ENCODE measurements at places on chromosomes 11 and 22. TPM values are rescaled to one million over a fixed set of nuclear protein-coding genes. Genes with fewer than 3 reads are reported as not detected.

GRCh38 chr11:134346976-134347350, 15.2 kb downstream of the GLB1L2 start:
- DNase-seq, result no peak

Gene TAF6L
- polyA plus RNA-seq, result 40.0 TPM

GRCh38 chr22:35739076-35739930, 21.6 kb downstream of the APOL5 start:
- no peak for DNase-seq

DNA sequence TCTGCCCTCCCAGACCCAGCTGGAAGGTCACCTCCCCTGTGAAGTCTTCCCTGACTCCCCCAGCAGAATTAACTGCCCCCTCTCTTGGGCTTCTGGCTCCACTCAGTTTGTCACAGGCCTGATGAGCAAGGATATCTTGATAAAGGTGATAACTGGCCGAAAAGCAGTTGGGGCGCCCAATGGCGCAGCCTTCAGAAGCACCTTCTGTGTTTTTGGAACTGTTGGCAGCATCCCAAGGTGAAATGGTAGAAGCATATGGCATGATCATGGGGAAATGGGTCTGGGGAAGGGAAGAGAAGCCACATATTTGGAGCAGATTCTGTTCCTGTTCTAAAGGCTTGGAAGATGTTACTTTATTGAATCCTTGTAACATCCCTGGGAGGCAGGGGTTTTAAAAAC, 2.8 kb upstream of the TAB1 start:
- no peak for DNase-seq

DNA sequence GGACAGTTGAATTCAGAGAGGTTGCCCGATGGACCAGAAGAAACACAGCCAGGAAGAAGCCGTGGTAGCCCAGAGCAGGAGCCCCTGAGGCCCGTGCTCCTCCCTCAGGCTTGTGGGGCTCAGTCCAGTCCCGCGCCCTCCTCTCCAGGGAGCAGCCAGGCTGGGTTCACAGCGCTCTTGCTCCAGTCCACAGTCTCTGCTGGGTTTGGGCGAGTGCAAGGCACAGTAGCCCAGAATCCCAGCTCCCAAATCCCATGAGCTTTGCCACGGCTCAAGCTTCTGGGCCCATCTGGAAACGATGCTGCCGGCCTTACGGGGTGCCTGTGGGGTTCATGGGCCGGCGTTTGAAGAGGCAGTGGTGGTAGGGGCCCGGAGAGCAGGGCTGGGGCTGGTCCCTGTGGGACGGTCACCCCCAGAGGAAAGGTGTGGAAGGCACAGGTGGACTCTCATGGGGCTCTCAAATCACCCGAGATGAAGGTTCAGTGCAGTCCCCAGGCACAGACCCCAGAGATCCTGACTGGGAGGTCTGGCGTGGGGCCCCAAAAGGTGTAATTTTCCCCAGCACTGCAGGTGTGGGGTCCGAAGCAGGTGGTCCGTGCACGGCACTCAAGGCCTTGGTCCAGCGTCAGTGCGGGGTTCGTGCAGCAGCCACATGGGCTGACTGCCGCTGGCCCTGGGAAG, 30.6 kb upstream of the ATXN10 start:
- no peak for DNase-seq

- DNase-seq, result no peak
These were observed 35.5 kb upstream of the RASL10A start for GRCh38 chr22:29351042-29351441.

GRCh38 chr11:71495286-71496230, 31.5 kb upstream of the KRTAP5-7 start:
- DNase-seq, result no peak

DNA sequence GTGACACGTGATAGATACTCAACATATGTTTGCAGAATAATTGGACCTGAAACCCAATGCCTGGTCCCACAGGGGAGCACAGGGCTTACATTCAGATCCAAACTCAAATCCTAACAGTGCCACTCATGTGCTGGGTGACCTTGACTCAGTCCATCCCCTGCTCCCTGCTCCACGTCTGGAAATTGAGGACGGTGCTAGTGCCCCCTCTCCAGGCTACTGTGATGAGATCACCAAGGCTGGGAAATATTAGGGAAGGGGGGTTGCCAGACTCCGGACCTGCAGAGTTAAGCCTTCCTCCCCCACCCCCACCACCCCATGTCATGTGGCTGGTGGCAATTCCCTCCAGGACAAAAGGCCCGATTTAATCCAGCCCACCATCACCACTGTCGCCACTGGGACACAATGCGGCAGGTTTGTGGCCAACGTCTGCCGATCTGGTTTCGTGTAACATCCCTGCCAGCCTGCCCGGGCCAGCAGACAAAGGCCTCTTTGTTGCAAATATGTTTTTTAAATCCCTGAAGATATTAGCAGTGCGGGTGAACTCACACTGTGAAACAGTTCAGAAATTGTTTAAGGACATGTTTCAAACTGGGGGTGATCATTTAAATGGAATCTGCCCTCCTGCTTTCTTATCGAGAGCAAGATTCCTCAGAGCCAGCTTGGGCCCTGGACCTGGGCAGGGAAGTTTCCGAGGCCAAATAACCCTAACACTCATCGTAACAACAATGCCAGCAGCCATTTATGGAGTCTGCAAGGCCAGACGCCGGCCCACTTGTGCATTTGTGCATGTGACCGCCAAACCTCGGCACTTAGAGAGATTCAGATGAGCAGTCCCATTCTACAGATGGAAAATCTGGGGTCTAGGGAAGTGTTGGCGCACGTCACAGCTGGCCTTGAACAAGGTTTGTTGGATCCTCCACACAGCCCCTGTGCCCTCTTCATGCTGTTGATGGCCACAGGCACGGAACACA, 19.6 kb upstream of the MN1 start:
- no peak for DNase-seq

GRCh38 chr11:102926517-102926916, 29.0 kb downstream of the MMP13 start:
- no peak for DNase-seq
